ENCODE measurements at places on chromosomes 11 and 22. TPM values are rescaled to one million over a fixed set of nuclear protein-coding genes. Genes with fewer than 3 reads are reported as not detected.

DNA sequence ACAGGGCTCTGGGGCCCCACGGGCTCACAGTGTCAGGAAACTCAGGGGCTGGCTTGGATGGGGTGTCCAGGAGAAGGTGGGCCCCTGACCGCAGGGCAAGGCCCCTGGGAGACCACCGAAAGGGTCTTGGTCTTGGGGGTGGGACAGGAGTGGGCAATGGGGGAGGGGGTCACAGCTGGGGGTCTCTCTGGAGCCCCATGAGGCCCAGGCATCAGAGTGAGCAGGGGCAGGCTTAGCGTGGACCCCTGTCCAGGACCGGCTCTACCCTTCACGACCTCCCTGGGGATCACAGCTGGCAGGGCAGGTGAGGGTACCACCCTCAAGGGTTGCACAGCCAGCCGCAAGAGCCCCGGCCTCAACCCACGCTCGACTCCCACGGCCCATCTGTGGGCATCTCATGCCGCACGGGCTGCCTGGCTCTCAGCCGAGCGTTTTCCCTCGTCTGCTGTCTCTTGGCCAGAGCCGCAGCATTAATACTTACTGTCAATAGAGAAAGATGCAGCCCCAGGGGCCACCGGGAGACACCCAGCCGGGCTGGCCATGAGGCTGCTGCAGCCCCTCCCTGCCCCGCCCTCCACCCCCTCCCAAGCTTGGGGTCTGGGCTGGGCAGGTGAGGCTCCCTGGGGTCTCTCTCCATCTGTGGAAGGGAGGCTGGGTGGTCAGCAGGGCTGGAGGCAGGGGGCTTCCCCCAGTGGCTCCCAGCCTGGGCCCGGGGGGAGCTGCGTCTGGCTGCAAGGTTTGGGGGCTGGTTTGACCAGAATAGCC, 662 bp downstream of the MUC5B start:
- DNase-seq: peak; percentile 9

DNA sequence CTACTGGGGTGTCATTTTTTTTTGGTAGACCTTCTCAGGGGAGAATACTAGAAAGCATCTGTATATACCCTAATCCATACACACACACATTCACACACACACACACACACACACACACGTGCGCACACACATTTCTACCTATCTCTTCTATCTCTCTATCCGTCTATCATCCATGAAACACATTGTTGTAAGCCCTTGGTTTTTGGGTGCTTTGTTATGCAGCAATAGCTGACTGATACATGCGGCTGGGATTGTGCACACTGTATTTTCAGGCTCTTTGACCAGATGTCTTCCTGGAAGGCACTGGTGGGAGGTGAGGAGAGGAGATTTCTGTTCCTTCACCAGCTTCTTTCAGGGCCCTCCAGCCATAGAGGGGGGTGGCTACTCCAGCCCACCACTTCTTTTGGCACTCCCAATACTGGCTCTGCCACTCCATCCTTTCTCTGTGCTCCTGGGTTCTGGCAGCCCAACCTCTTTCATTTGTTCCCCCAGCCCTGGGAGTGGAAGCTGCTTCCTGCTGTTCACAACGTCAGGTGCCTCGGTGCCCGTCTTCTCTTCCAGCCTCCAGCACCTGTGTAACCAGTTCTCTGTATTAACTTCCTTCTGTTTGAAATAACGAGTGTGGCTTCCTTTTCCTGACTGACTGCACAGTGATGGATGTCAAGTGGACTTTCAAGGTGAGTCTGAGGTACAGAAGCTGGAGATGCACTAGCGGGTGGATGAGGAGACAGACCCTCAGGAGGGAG, 12.4 kb upstream of the MUC2 start:
- DNase-seq: no peak

DNA sequence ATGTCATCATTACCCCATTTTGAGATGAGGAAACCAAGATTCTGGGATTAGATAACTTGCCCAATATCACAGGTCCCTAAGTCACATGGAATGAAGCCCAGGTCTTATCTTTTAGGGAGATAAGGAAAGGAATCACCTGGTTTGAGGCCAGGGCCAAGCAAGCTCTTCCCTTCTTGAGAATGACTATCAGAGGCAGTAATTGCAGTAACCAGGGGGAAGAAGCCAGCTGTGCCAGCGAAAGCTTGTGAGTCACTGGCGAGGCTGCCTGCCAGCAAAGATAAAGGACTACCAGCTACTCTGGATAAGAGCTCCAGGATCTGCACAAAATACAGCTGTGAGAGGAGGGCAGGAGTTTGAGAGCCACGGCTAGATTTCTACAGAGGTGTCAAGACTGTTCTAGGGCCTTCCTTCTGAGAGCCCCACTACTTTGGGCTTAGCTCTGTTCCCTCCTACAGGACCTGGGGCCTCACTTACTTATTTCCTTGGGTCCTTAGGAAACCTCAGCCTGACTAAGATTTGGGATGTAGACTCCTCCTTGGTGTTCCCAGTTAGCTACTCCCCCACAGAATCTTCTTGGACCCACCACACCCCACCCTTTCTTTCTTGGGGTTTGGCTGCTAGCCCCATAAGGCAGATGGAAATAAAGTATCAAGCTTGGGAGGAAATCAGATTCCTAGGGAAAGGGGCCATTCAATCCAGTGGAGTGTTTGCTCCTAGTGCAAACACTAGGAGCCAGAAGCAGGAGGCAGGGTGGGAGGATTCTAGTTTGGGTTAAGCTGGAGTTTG, 9.7 kb upstream of the CCKBR start:
- DNase-seq: peak; percentile 40

The CREB3L1 gene
- total RNA-seq: 16.8 TPM
